ENCODE measurements at places on chromosomes 6 and 20. TPM values are rescaled to one million over a fixed set of nuclear protein-coding genes. Genes with fewer than 3 reads are reported as not detected.

Gene CLVS2
- total RNA-seq = not detected

Gene TSPO2
- not detected for total RNA-seq

Gene KCNK16
- total RNA-seq = not detected

Gene WFDC2
- total RNA-seq = not detected

Gene IPCEF1
- 0.07 TPM for total RNA-seq

Gene GLP1R
- not detected for total RNA-seq

Gene BNIP5
- total RNA-seq = not detected
